Activated T-helper 1 cell treated with Interleukin-2 at 50 U/mL for 16 hours (primary cell): ENCODE measurements at places on chromosomes 5 and 9.
A peak's percentile ranks its signal among the peaks of the same experiment; 100 is the strongest.

DNA sequence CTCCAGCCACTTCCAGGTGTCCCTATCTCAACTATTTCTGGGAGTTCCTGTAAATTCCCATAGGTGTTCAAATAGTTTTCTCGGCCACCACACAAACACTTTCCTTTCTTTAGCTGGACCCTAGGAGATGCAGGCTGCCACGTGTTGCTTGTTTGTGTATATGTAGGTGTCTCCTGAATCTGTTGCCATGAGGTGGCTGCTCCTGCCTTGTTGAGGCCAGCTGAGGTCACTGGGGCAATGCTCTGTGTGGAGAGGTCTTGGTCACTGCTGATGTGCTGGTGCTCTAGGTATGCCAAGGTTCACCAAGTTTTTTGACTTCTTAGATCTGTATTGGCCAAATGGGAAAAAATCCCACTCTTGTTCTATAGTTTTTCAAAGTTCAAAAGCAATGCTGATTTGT, 132.5 kb upstream of the CHD1 start:
- DNase-seq: no peak

DNA sequence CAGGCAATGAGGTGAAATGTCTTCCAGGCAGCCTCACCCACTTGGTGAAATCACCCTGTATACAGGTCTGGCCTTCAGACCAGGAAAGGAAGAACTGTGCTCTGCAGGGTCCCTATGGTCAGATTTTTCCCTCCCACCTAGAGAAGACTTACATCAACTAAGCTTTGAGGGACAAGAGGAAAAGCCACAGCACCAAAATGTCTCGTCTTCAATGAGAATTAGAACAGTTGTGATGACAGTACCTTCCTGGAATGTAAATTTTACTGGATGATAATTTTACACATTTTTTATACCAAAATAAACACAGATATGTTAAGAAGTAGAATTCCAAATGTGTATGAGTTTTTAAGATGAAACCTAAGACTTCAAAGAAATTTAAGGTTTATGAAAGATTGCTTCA, 283.9 kb downstream of the SPOCK1 start:
- DNase-seq: no peak

DNA sequence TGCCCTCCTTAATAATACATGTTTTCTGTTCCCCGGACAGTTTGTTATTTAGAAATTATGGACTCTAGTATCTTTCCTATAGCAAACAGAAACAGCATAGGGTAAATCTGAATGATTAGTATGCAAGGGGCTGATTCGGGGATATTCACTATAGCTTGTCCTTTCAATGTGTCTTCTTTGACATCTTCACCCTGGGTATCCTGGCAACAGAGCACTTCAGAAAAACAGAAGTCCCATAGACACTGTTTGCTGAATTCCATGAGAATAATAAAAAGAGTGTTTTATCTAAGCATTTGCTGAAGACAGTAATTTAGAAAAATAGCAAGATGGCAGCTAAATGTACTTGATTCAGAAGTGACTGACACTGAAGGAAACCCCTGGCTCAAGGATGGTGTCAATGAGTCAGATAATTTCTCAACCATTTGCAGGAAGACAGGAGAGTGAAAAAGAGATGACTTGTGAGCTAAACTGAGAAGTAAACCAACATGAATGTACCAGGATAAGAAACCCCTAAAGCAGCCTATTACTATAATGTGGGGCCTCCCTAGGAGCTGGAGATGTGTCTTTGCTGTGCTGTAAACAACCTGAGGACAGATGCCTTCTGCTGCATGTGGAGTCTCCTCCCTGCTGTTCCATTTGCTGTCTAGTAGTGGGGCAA, 246.2 kb downstream of the MAN2A1 start:
- DNase-seq: no peak

DNA sequence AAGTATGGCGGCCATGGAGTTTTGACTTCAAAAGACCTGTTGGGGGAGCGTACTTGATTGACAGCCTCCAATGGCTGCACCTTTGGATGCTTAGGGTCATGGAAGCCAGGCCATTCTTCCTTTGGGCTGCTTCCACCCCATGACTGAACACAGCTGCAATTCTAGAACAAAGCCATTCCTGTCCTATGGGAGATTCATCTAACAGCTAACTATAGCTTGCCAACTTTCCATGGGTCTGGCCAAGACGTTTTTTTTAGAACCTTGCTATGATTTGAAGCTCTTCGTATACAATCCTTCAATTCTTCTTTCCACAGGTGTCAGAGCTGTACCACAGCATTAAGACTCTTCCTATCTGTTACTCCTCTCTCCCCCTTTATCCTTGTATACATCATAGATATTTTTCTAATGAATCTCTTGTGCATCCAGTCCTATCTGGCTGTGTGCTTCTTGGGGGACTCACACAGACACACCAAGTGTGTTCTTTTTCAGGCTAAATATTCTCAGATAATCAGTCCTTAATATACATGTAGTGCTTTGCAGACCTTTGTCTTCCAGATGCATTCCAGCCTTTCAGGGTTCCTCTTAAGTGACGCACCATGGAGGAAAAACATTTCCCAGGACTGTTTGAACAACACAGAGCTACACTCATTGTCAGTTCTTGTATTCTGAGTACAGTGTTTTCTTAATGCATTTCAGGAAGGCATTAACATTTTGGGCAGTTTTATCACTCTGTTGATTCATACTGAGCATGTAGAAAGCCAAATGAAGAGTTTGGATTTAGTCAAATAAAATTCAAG, 198.9 kb downstream of the TAF11L14 start:
- DNase-seq: no peak

DNA sequence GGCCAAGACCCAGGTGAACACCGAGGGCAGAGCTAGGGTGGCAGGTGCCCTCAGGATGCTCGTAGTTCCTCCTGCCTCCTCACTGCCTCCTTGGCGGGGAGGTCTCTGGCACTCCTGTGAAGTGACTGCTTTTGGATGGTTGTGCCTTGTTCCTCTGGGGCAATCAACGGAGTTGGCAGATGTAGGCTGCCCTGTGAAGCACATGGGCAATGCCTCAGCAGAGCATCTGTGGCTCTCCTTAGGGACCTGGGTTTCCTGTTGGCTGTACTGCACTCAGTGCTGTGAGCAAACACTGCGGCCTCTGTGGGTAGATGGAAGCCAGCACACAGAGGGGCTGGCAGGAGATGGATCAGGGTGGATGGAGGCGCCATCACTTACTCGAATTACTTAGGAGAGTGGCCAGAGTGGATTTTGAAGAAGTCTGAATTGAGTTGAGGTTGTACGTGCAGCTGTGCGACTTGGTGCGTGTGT, 71.4 kb upstream of the COL5A1 start:
- no peak for DNase-seq

DNA sequence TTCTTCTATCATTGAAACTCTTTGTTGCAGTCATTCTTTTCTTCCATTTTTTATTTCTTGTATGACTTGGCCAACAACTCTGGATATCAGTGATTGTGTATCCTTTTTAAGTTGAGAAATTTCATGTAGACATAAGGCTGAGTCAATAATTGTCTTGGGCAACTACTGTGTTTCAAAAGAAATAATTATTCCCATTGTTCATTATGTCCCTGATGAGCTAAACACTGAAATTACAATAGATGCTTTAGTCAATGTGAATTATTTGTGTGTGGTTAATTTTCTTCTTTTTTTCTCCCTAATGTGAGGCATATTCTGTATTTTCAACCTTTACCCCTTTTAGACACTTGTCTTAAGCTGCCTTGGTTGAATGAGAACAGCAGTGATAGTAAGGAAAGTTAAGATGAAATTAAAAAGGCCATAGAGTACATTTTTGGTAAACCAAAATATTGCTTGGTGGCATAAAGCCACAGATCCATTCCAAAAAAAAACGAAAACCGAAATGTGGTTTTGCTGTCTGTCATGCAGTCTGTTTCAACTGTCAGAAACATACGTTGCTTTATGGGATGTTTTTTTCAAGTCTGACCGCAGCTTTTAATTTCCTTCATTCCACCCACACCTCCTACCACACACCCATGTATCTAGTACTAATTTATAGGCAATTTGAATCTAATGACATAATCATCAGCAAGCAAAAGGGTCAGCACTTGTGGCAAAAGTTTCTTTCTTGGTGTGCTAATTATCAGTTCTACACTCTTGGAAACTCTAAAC, 21.1 kb downstream of the TLE4 start:
- no peak for DNase-seq

DNA sequence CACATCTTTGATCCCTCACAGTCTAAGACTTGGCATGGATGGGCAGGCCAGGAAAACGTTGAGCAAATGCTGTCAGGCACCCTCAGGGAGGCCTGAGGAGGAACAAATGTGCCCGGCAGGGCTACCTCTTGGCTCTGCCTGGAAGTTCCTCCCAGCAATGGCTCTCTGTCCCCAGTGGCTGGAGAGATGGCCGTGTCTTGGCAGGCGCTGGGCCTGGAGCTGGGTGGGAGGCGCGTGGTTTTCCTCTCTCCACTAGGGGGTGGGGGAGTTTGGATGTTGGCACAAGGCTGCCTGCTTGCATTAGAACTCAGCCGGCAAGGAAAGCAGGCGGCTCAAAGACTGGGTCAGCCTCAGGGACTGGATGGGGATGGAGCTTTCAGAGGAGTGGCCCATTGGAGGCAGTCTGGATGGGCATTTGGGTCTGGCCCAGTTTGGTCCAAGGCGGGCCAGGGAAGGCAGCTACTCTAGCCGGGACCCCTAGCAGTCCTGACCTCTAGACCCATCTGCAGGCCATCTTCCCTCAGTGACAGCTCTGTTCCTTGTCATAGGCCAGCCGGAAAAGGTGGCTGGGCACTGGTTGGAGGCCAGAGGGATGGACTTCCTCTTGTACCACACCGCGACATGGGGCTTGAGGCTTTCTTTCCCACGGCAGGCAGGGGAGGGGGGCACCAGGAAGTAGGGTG, 68.2 kb upstream of the STC2 start:
- no peak for DNase-seq

GRCh38 chr5:71957292-71957898, 149.9 kb upstream of the MAP1B start:
- no peak for DNase-seq

- DNase-seq: no peak
Measured at GRCh38 chr5:149794487-149794971, 64.4 kb downstream of the PPARGC1B start.

- DNase-seq: no peak
Measured at GRCh38 chr9:108283696-108284095, 572.1 kb downstream of the ACTL7B start.

- no peak for DNase-seq
Measured at GRCh38 chr5:120465436-120465961, 1.4 kb downstream of the PRR16 start.

DNA sequence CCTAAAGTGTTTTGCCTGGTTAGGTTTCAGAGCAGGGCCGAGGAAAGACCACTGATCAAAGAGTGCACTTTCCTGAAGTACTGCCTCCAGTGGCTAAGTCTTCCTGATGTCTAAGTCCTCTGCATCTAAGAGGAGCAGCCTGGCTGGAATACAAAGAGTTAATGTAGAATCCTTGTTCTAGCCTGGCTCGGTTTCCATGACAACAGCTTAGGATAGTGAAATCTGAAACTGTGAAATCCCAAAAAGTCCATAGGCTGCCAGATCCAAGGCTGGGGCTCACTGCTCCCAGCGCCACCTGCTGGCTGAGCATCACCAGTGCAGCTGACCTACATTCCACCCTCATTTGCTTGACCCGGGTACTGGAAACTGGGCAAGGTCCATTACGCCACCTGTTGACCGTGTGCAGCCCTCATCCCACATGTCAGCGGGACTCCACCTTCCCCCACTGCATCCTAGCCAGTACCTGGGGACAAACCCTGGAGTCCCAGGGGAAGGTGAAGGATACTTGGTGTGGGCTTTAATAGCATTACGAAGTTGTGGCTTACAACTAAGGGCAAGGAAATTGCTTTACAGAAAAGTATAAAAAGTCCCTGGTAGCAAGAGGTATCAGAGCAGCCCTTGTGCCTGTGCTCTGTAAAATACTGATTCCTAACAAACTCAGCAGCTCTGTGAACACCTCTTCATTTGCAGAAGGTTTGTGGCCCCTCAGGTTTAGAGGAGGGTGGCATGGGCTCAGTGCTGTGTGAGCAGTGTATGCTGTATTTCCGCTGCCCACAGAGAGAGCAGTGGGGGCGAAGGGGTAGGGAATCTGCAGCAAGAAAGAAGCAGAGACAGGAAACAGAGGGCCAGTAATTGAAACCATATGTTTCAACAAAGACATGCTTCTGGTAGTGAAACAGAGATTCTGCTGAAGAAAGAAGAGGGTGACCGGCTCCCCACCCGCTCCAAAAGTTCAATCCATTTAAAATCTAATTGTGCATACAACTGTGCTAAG, 36.0 kb downstream of the PCDHGC5 start:
- peak; percentile 15 for DNase-seq

DNA sequence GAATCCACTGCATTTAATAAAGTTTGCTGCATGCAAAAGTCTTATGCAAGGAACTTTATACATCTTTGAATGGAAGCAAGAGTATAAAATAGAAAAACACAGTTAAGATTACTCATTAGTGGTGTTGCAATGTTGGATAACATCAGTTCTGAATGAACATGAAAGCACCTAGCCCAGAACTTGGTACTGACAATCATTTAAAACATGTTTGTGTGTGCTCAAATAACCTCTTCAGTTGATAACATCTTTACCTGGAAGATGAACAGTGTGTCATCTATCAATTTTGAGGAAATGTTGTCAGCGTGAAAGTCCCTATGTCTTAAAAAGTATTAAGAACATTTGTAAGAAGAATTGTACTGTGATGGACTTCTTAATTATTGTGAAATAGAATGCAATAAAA, 370.4 kb upstream of the GRAMD2B start:
- DNase-seq: no peak

DNA sequence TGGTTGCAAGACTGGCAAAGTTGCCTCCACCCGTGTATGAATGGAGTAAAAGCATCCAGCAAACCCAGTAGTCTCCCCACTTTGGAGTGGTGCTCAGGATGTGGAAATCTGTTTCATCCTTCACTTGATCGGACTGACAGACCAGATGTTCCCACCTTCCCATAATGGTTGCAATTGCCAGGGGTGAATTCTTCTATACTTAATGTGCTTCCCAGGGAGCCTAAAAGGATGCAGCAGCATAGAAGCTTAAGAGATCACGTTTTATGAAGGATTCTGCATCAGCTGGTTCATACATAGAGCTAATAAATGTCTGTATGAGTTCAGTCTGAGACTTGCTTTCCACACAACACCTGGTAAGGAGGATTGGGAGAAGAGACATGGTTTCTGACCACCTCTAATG, 198.8 kb upstream of the S1PR3 start:
- DNase-seq: no peak

DNA sequence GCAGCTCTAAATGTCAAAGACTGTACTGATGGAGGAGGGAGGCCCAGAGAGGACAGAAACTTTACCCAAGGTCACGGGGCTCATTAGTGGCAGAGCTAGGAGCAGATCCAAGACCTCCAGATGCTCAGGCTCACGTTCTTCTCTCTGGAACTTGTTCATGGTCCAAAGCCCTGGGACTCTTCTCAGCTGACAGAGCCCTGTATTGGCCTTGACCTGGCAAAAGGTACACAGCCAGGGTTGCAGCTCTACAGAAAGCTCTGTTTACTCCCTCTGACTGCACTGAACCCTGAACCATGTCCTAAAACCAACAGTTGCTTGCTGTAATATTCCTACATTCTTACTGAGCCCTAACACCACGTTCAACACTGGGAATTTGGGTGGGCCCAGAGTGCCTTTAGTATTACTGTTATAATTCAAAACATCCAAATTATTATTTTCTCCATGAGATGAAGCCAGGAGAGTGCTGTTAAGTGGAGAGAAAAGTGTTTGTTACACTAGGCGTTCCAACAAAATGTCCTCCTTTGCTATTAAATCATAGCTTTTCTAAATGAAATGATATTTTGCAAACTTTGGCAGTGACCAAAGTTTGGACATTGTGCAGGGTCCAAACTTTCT, 602.4 kb upstream of the CLINT1 start:
- no peak for DNase-seq
